H1 (cell line): ENCODE measurements at places on chromosomes 5 and 9. TPM values are rescaled to one million over a fixed set of nuclear protein-coding genes. Genes with fewer than 3 reads are reported as not detected.

ST6GALNAC6 gene
- total RNA-seq: 37.7 and 43.7 TPM in 2 replicates

CDC14B gene
- total RNA-seq: 43.7 and 44.6 TPM in 2 replicates

DNA sequence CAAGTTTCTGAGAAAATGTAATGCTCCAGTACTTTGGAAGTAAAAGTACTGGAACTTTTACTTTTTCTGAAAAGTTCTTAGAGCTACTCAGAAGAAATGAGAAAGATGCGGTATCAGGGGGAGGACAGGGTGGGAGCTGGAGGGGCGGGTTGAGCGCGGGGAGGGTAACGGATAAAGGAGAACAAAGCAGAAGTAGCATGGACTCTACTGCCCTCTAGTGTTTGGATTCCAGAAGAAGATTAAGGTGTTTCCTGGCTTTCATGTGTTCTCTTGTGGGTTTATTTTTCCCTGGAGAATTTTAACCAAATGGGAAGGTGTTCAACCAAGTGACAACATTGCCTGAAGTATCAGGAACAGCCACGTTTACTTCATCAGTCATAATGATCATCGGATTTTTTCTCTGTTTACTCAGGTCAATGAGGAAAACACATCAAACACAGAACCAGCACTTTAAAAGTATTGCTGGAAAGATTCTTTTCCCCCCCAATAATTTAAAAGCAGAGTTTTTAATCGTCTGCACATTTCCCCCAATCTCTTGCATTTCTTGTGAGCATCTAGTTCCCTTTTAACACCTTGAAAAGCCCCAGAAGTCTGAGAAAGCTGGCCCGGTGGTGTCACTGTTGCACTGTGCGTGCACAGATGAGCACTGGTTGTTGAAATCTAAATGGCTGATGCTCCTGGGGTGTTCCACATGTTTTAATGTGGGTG lies 190.6 kb downstream of the MPDZ start:
- H3K4me1 ChIP-seq: no peaks in the 10 kb centered on the region
- no peak overlapping the region for H3K27ac ChIP-seq
- no peak overlapping the region for H3K4me3 ChIP-seq
- H3K36me3 ChIP-seq: no peaks in the 10 kb centered on the region

DNA sequence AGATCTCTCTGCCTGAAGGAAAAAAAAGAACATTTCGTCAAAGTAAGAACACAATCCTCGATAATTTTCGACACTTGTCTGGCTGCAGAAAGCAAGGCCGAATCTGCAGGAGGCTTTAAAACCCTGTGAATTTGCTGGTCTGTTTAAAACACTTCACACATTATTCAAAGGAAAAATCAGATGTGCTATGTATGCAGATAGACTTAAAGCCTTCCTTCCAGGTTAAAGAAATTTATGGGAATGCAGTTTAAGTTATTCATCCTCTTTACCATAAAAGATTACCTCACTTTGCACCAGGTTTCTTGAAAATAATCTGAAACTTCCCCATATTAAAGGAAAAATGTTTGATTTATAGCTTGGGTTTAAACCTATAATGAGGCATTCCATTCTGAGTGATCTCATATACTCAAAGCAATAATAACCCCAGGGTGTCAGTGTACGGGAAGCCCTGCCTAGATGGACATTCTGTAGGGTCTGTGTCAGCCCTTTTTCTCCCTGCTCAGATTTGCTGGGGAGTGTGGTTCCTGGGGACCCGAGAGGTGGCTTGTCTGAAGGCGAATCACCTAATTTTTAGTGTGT lies 323.5 kb upstream of the SLC24A2 start:
- peaks cover 9% of the 10 kb centered on the region; the same call in 1 of the 2 replicates for H3K4me1 ChIP-seq
- DNase-seq: no peak
- H3K27ac ChIP-seq: no peak overlapping the region
- H3K4me3 ChIP-seq: no peak overlapping the region
- H3K36me3 ChIP-seq: no peaks in the 10 kb centered on the region
- peaks cover 11% of the 10 kb centered on the region for H3K27me3 ChIP-seq

DNA sequence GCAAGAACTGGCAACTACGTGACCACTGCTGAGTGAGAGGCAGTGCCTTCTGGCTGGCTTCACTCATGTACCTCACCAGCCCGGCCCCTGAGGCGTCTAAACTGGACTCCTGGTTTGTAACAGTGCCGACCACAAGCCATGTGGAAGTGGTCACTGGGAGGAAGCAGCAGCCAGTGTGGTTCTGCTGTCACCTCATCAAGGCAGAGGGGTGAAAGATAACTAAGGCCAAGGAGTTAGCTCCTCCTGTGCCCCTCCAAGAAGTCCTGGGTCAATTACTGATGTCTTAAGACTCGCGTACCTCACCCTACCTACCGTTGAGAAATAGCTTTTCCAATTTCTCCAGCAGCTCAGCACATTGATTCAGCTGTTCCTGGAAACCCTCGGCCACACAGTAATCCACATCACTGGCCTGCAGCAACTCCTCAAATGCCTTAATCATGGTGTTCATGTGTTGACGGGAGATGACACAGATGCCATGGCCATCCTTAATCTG lies 142.9 kb downstream of the CDK5RAP2 start:
- DNase-seq: no peak
- no peaks in the 10 kb centered on the region for H3K27me3 ChIP-seq
- H3K4me1 ChIP-seq: no peaks in the 10 kb centered on the region

SPOCK1 gene
- total RNA-seq: 14.0 and 18.1 TPM in 2 replicates

GRCh38 chr9:115943431-115944165 lies 210.0 kb upstream of the PAPPA start:
- no peaks in the 10 kb centered on the region for H3K36me3 ChIP-seq
- no peaks in the 10 kb centered on the region for H3K27me3 ChIP-seq
- no peak for DNase-seq
- H3K4me1 ChIP-seq: peaks cover 2% of the 10 kb centered on the region

GRCh38 chr9:37151812-37152211 lies 31.4 kb downstream of the ZCCHC7 start:
- no peak overlapping the region for H3K4me3 ChIP-seq
- DNase-seq: no peak
- no peaks in the 10 kb centered on the region for H3K27me3 ChIP-seq
- no peaks in the 10 kb centered on the region for H3K4me1 ChIP-seq
- no peaks in the 10 kb centered on the region for H3K36me3 ChIP-seq
- H3K27ac ChIP-seq: no peak overlapping the region

AMBP gene
- total RNA-seq: 3.0 and 3.1 TPM in 2 replicates

DNA sequence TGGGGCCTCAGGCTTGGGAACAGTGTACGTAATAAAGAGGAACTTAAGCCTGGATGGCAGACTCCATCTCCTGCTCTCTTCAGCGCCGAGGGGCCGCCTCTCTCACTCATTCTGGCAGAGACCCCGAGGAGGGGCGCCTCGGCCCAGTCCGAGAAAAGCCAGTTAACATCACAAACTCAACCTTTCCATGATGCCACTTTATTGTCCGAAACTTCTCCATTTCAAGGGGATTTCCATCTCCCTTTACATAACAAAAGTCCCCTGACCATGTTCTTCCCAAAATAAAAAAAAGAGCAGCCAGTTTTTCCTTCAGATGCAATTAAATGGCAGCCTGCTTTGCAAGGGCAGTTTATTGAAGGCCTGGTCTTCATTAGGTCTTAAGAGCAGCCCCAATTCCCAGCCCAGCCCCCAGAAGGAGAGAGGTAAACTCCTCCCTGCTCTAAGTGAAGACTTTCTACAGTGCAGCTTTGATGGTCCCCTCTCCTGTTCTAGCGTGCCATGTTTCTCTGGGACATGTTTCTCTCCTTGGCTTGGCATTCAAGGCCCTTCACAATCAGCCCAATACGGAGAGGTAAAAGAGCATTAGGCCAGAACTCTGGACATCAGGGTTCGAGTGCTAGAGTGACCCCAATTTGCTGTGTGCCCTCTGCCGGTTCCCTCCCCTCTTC lies 19.5 kb upstream of the RAB14 start:
- no peaks in the 10 kb centered on the region for H3K27me3 ChIP-seq
- H3K27ac ChIP-seq: peak overlapping the region; percentile 83
- H3K4me1 ChIP-seq: peaks cover 17% of the 10 kb centered on the region
- H3K36me3 ChIP-seq: no peaks in the 10 kb centered on the region
- DNase-seq: peak; percentile 57
- 0 out of 2 replicates have a peak overlapping the region, but pooled peaks have one; percentile 2 for H3K4me3 ChIP-seq

GRCh38 chr9:120937596-120937995 lies 11.0 kb upstream of the TRAF1 start:
- no peaks in the 10 kb centered on the region for H3K27me3 ChIP-seq
- DNase-seq: no peak
- H3K27ac ChIP-seq: no peak overlapping the region
- H3K36me3 ChIP-seq: no peaks in the 10 kb centered on the region
- no peak overlapping the region for H3K4me3 ChIP-seq
- H3K4me1 ChIP-seq: peaks cover 2% of the 10 kb centered on the region; the same call in 1 of the 2 replicates

- H3K27me3 ChIP-seq: no peaks in the 10 kb centered on the region
- H3K4me3 ChIP-seq: no peak overlapping the region
- H3K4me1 ChIP-seq: no peaks in the 10 kb centered on the region
- H3K36me3 ChIP-seq: no peaks in the 10 kb centered on the region
- DNase-seq: no peak
- H3K27ac ChIP-seq: no peak overlapping the region
These were observed 60.1 kb downstream of the GALNT12 start for GRCh38 chr9:98867429-98868168.

DNA sequence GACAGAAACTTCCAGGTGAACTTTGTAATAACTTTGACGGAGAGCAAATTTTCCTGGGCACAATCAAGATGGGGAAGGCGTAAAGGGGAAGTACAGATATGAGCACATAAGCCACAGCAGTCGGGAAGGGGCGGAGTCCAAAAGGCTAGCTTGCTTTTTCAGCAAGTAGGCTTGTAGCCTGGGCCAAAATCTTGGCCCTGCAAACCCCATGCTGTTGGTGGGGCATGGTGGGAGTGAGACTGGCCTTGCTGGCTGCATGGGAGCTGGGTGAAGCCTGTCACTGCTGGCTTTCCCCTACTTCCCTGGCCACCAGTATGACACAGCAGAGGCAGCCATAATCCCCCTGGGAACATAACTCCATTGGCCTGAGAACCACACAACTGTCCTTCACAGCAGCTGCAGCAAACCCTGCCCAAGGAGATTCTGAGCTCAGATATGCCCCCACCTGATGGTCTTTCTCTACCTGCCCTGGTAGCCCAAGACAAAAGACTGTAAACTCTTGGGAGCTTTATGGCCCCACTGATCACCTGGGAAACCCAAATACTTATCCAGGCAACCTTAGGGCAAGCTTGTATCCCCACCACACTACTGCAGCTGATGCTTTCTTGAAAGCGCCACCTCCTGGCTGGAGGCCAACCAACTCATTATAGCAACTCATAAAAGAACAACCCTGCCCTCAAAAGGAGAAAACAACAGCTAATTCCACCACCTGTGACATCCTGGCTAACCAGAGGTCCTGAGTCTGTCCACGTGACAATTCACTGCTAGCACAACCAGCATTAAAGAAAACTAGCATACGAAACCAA lies 24.0 kb downstream of the DCTN4 start:
- DNase-seq: peak; percentile 63
- no peak overlapping the region for H3K4me3 ChIP-seq
- H3K36me3 ChIP-seq: peaks cover 2% of the 10 kb centered on the region
- H3K4me1 ChIP-seq: no peaks in the 10 kb centered on the region
- no peak overlapping the region for H3K27ac ChIP-seq

DNA sequence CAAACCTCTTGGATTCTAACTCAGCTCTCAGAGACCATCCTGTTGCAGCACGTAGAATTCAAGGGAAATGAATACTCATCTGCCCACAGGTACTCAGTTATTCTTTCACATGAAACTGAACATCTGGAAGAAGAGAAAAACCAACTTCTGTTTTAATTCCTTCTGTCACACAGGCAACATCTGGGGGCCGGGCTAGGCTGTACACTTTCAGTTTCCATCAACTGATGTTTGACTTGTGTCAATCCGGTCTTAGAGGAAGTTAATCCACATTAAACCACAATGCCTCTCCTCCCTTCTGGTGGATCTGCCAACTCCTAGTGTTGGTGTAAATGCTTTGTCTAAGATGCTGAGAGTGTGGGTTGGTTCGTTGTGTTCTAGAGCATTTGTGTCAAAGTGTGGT lies 17.6 kb downstream of the DMRT3 start:
- no peak for DNase-seq
- H3K4me3 ChIP-seq: no peak overlapping the region
- H3K27ac ChIP-seq: no peak overlapping the region
- H3K27me3 ChIP-seq: no peaks in the 10 kb centered on the region
- H3K4me1 ChIP-seq: no peaks in the 10 kb centered on the region

SLC6A7 gene
- 0.07 TPM in 1 of 2 replicates, not detected in the other for total RNA-seq

DNA sequence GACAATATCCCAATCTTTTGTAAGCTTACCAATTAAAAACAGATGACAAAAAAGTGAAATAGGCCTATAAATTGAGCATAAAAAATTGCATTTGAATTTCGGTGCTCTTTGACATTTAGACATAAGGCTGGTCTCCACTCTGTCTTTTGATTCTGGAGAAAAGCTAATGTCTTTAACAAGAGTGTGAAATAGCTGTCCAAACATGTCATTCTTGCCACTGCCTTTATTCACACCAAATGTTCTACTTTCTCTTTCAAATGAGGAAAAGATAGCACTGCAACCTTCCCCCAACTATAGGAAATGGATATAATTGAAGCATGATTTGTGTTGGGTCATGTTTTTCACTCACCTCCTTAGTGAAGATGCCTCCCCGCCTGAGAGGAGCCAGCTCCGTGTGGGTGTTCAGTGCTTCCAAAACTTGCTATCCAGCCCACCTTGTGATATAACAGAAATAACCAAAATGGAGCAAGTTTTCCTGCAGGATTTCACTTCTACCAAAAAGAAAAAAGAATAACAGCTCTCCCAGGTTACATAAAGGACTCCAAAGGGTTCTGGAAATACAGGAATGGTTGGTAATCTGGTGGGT lies 55.2 kb upstream of the STK32A start:
- no peak for DNase-seq
- H3K27me3 ChIP-seq: no peaks in the 10 kb centered on the region
- H3K4me3 ChIP-seq: no peak overlapping the region
- H3K4me1 ChIP-seq: no peaks in the 10 kb centered on the region
- no peak overlapping the region for H3K27ac ChIP-seq

DNA sequence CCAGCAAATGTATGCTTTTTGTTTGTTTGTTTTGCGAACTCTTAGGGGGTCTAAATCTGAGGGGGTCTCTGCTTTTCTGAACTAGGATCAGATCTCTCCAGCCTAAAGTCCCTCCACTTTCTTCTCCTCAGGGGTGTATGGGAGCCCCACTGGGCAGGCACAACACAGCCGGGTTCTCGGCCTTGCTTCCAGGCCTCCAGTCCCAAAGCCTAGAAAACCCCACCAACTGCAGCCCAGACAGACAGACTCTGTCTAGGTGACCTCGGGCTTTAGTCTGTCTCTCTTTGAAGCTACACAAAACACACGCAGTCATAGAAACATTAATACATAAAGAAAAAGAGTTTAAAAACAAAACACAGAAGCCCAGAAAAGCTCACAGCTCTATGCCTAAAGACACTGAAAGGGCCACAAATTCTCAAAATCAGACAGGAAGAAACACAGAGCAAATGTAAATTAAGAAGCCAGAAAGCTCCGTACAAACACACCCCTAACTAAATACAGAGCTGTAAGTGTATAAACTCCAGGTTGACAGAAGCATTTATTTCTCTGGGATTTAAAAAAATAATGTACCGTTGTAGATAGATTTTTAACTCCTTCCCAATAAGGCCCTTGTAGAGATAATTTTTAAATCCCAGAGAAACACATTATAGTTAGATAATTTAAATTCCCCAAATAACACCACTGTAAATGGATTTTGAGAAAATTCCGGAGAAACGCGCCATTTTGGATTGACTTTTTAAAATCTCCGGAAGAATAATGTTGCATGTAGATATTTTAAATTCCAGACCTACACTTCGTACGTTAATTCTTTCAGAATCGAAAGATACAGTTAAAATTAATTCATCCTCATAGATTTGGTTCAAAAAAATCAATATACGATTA lies 2.0 kb downstream of the PITX1 start:
- H3K27me3 ChIP-seq: peaks cover 99% of the 10 kb centered on the region
- no peak overlapping the region for H3K27ac ChIP-seq
- peaks cover 25% of the 10 kb centered on the region for H3K4me1 ChIP-seq
- DNase-seq: no peak
